AG04449 (cell line): ENCODE measurements at places on chromosomes 7 and 10.
A peak's percentile ranks its signal among the peaks of the same experiment; 100 is the strongest.

- DNase-seq: no peak
Measured at GRCh38 chr10:7563770-7564169, 103.0 kb downstream of the ITIH5 start.

DNA sequence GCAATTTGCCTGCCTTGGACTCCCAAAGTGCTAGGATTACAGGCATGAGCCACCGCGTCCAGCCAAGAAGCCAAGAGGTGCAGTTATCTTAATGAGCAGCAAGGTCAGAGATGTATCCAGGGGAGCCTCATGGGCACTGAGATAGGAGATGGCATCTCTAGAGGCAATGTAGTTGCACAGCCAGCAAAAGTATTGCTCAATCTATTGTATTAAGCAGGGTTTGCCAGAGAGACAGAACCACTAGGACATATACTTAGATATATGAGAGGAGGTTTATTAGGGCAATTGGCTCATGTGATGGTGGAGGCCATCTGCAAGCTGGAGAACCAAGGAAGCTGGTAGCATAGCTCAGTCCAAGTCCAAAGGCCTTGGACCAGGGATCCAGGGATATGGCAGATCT, 16.3 kb upstream of the VPS26A start:
- DNase-seq: no peak

GRCh38 chr7:135697276-135698049, 30.5 kb downstream of the SLC13A4 start:
- DNase-seq: no peak

- DNase-seq: no peak
Measured at GRCh38 chr10:29119374-29119773, 169.5 kb upstream of the LYZL1 start.

DNA sequence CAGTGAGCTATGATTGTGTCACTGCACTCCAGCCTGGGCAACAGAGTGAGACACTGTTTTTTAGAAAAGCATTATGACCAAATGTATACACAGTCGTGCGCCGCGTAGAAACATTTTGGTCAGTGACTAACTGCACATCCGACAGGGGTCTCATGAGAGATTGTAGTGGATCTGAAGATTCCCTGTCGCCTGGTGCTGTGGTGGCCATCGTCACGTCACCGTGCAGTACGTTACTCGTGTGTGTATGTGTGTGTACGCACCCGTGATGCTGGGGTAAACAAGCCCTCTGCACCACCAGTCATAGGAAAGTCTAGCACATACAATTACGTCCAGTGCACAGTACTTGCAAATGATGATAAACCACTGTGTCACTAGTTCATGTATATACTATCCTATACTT, 109.4 kb downstream of the ELFN1 start:
- DNase-seq: no peak

DNA sequence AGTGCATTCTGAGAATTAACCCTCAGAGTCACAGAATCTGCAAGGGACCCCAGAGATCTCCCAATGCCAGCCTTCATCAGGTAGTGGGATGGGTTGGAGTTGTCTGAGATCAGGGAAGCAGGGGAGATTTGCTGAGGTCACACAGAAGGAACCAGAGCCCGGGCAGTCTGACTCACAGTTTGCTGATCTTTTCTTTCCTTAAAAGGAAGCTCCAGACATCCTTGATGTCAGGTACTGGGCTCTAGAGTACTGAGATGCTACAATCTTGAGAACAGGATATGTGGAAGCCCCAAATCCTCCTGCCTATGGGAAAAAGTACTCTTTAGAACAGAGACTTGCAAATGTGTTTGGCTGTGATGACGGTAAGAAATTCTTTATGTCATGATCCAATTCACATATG, 706 bp downstream of the TBATA start:
- no peak for DNase-seq

GRCh38 chr10:63267414-63268148, 134.5 kb downstream of the NRBF2 start:
- peak; percentile 67 for DNase-seq
